Hypothalamus (tissue), 51 donors: ENCODE measurements at places on chromosomes 13 and 19.

- DNase-seq, result peak; percentile 13
Observed at GRCh38 chr19:18868380-18869022, 27.5 kb downstream of the CERS1 start.

- peak; percentile 3 for DNase-seq
Observed at GRCh38 chr19:19493841-19494546, 21.4 kb downstream of the TSSK6 start.

- DNase-seq, result no peak
Observed at GRCh38 chr19:13082192-13083007, 20.3 kb downstream of the LYL1 start.

DNA sequence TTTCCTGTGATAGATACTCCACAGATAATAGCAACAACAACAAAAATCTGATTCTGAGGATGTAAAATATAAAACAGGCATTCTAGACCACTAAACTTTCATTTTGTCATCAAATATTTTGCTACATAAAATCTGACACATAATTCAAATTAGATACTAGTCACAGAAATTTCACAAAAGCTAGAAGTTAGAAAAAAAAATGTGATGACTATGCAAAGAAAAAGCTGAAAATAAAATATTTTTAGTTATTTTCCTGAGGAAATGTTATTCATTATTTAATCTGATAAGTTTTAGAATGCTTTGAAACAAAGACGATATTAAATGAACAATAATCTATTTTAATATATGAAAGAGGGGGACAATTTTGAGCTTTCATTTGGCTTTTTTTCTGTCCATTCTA is 357.2 kb downstream of the SLITRK6 start:
- DNase-seq, result no peak

DNA sequence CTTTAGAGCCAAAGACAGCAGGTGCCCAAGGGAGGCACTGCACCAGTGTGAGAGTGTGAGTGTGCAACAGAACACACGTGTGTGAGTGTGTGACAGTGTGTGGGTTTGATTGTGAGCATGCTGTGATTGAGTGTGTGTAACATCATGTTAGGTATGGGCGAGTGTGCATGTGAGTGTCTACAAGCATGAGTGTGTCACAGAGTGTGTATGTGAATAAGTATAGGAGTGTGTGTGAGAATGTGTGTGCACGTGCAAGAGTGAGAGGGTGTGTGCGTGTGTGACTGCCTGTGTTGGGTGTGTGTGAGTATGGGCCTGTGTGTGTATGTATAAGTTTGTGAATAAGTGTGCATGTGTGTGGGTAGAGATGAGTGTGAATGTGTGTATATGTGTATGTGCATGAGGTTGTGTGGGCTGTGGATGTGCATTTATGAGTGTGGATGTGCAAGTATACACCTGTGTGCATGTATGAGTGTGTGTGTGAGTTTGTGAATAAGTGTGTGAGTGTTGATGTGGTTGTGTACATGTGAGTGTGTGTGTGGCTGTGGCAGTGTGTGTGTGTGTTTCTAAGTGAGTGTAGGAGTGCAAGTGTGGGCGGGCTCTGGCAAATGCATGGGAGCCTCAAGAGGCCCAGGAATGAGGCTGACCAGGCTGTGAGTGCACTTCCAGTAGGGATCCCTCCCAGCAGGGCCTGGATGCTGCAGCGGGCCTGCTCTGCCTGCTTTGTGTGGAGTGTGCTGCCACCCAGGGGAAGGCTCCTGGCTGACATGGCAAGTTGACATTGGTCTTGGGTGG is 198.4 kb downstream of the COL4A1 start:
- DNase-seq, result no peak
